ENCODE measurements at places on chromosomes 6 and 20.

DNA sequence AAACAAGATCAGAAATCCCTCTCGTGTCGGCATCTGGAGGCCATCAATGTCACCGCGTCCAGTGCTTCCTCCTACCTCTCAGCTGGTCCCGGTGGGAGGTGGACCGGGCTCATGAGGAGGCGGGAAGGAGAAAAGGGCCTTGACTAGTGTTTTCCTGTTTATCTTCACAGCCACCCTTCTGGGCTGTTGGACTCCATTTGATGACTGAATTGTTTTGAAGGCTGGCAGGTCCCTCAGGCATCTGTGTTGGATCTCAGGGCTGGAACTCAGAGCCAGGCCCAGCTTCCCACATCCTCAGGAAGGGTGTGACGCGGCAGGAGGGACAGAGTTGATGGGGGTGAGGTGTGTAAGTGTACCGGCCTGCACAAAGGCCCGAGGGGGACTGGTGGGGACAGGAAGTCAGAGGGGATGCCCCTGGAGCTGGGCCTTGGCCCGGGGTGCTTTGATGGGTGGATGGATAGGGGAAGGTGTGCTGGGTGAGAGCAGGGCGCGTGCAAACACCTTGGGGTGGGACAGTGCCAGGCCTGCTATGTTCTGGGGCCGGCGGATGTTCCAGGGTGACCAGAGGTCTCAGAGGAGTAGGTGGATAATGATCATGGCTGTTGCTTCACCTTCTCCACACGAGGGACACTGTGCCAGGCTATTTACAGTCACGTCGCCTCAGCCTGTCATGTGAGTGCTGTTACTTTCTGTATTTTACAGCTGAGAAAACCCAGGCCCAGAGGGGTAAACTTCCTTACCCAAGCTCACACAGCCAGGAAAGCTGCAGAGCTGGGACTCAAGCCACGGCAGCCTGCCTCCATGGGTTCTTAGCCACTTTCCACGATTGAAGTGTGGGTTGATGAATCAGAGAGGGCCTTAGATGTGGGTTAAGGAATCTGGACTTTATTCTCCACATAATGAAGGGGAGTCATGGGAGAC lies 17.9 kb upstream of the CHMP4B start:
- no peak for DNase-seq

GRCh38 chr6:170212956-170213636 lies 77.8 kb downstream of the DLL1 start:
- no peak for DNase-seq

- DNase-seq = no peak
These were observed 330.6 kb upstream of the EPHA7 start for GRCh38 chr6:93749930-93750329.

DNA sequence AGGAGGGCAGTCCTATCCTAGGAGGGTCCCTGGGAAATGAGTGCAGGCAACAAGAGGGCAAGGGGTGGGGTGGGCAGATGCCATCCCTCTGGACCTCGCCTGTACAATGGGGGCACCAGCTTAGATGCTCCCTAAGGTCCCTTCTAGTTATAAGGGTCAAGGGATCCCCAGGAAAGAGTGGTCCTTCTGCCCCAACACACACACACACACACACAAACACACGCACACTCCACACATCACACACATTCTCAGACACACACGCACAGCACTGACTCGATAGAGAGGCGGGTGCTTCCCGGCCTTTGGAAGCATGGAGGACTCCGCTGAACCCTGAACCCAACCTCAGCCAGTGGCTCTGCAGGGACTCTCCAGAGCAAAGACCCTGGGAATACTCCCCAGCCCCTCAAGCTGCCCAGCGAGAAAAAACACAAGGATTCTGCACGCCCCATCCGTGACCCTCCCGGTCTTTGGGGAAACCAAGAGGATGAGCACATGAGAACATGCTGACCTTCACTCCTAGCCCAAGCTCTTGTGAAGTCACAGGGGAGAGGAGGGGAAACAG lies 64.6 kb downstream of the MDGA1 start:
- no peak for DNase-seq

GRCh38 chr6:28551891-28552666 lies 26.4 kb downstream of the GPX5 start:
- DNase-seq = no peak

DNA sequence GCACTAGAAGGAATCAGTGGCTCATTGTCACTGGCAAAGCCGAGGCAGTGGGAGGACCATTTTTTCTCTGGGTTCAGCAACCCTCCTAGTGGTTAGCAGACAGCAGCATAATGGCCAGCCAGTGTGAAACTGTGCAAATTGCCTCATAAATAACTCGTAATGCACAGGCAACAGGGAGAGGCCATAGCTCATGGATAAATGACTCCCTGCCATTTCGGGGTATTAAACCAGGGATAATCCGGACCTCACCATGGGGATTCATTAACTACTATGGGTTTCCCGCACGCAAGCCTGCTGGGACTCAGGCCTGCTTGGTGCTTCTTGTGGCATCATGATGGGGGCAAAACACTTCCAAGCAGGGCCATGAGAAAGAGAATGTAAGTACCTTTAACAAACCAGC lies 158.2 kb upstream of the CHD6 start:
- DNase-seq = no peak

- no peak for DNase-seq
These were observed 148.9 kb upstream of the PHACTR1 start for GRCh38 chr6:12567682-12568081.

DNA sequence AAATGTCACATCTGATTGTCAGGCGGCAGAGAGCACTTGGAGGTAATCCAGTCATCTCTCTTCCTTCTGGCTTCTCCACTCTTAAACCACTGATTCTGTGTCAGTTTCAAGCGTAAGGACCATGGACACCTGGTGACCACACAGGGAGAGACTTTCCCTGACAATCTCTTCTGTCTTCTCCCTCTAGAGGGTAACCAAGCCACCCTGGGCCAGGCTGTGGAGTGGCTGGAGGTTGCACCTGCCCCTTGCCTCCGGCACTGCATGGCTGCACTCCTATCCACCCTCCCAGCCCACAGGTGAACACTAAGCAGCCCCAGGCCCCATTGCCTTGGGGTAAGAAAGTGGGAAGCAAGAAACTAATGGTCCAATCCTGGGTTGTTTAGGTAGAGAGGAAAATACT lies 78.7 kb downstream of the BFSP1 start:
- DNase-seq = no peak

- peak; percentile 66 for DNase-seq
These were observed 53.2 kb downstream of the IRF4 start for GRCh38 chr6:444653-445275.

DNA sequence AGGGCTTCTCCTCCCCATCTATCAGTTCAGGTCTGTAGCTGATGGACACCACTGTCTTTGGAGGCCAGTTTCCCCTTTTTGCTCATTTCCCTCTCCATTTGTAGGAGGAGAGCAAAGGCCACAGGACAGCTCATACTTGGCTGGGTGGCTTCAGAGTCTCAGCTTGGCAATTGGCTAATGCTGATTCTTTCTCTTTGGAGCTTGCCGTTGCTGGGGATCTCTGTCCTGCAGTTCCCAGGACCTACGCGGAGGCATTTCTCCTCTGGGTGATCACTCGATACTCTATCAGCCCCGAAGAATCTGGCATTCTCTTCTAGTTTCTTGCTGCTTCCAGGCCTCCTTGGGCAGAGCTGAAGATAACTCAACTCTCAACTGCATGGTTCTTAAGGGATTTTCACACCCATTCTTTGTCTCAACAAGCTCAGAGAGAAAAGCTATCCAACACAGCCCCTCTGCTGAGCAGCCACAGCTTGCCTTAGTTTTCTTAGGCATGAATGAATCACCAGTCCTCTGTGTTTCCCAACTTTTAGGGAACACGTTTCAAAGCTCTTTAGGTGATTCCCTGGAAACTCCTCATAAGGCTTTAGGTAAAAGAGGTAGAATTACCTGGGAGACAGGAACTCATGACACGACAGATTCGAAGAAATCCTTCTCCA lies 19.2 kb upstream of the SSR1 start:
- no peak for DNase-seq

DNA sequence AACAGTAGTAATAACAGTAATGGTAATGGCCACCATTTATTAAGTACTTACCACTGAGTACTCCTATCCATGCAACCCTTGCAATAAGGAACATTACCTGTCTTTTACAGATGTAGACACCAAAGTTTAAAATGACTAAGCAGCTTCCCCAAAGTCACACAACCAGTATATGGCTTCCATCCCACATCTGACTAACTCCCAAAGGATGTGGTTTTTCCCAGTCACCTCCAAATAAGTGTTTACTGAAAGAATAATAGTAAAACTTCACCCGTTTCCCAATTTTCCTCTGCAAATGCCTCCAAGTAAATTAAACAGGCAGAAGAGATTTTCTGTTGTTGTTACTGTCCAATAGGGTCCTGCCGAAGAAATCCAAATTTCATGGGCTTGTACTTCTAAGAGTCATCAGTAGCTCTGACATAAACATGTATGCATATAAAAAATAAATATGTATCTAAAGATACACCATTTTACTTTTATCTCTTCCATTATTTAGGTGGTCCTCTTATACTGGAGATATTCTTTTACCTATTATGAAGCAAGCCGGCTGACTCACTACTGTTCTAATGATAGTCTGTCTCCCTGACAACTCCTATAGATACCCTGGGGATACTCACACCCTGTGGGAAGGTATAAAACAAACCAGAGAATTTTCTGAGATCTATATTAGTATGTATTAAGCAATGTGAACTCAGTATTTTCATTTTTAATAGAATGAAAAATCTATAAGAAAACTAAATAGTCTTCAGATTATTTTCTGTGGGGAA lies 77.9 kb upstream of the ID4 start:
- DNase-seq = no peak

- no peak for DNase-seq
These were observed 25.3 kb upstream of the ZBTB24 start for GRCh38 chr6:109508166-109508860.

GRCh38 chr6:143038833-143039232 lies 21.9 kb upstream of the AIG1 start:
- no peak for DNase-seq

DNA sequence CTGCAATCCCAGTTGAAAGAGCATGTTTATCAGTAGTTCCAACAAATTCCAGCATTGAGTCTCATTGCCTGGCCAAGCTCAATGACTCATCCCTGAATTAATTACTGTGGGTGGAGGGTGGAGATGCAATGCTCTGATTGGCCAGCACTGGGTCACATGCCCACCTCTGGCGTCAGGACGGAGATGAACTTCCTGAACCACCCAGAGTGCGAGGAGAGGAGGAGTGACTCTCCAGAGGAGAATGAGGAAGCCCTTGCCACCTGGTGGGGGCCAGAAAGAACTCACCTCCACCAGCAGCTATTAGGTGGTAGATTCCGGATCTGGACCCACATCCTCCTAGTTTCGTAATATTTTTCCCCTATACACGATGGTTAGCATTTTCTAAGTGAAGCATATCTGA lies 283.9 kb downstream of the TBC1D7 start:
- DNase-seq = no peak

- DNase-seq = no peak
These were observed 20.8 kb upstream of the TRAF3IP2 start for GRCh38 chr6:111626441-111626840.

DNA sequence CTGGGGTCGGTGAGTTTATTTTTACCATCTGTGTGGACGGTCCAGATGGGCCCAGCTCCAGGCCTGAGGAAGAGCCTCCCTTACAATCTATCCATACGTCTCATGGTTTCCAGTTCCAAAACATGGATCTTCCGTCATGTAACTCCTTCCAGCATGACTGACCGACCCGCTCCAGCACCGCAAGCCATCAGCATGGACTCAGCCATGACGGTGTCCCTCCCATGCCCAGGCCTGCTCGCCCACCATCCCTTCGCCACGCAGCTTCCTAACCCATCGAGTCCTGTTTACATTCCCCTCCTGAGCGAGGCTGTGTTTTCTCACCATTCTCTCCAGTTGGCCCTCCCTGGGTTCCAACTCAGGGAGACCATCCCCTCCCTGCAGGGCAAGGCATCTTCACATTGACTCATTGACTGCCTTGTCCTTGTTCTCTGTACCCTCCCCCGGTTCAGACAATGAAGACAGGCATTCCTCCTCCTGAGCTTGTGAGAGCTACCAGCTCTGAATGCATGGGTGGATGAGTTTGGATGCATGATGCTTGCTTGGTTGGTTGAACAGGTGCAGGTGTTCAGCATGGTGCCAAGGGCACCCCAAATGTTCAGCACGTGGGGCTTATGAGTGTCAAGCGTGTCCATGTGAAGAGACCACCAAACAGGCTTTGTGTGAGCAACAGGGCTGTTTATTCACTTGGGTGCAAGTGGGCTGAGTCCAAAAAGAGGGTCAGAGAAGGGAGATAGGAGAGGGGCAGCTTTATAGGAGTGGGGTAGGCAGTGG lies 235.8 kb downstream of the SMOC2 start:
- DNase-seq = no peak

DNA sequence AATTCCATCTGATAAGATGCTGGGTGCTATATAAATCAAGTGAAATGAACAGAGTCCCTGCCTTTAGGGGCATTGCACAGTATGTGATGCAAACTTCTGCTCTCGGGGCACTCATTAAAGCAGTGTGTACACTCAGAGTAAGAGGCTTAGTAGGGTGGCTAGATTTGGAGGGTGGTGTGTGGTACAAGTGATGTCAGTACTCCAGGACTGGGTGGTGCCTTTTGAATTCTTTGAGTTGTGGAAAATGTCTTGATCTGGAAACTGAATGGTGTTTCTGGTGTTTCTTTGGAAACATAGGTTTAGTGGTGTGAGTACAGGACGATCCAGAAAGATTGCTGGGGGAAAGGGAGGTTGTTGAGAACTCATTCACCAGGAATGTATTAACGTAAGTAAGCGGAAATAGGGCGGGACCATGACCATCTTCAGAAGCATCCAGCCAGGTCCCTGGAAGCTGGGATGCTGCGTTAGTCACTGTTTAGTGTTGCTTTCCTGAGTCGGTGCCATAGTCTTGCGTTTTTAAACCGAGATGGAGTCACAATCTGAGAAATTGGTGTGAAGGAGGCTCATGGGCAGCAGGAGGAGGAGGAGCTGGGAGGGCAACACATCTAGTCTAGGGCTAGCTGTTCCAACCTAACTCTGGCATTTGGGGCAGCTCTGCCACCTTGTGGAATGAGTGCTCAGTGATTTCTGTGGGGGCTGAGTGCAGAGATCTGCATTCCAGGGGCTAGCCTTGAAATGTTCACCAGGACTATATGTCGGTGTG lies 70.3 kb downstream of the SCAND1 start:
- peak; percentile 57 for DNase-seq

GRCh38 chr6:87879132-87879861 lies 168.3 kb upstream of the SPACA1 start:
- DNase-seq = no peak

- DNase-seq = peak; percentile 10
These were observed 207.6 kb upstream of the CDH4 start for GRCh38 chr20:61044499-61044898.

DNA sequence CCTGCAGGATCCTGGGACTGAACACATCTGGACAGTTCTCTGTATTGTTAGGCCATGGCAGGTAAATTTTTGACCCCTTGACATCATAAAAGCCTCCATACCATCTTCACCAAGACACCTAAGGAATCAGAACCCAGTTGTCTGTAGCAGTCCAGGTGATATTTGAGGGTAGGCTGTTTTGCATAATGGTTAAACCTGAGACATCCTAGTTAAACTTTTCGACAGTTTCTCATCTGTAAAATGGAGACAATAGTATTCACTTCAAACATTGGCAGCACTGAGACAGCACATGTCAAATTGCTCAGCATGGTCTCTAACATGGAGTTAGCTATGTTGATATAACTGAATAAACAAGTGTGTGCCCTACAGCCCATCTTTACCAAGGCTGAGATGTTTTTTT lies 24.8 kb downstream of the C6orf62 start:
- no peak for DNase-seq

GRCh38 chr6:54717849-54718455 lies 128.6 kb upstream of the FAM83B start:
- DNase-seq = peak; percentile 65

- no peak for DNase-seq
These were observed 559 bp upstream of the EYA4 start for GRCh38 chr6:133240511-133241085.

All from stimulated activated CD4-positive, alpha-beta T cell treated with anti-CD3 and anti-CD28 coated beads, Interleukin-15, amount 100 ng/mL, for 24 hours (primary cell).